ENCODE measurements at places on chromosomes 6 and 20.

DNA sequence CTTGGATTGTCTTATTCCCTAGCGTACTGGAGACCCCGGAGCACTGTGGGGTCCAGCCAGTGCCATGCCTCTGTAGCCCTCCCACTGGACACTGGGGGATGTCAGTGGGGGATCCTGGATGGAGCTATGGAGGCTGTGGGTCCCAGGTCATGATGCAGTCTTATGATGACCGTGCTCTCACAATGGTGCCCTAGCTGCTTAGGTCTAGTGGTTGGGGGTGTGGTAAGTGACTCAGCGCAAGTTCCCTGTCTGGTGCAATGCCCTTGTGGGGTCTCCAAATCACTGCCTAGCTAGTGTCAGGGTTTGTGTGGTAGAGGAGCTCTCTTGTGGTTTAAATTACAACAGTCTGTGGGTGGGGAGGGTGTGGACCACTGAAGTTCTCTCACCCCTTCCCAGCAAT lies 135.4 kb downstream of the CDC5L start:
- no peak for DNase-seq

GRCh38 chr6:129672881-129673631 lies 36.9 kb downstream of the ARHGAP18 start:
- peak; percentile 82 for DNase-seq

DNA sequence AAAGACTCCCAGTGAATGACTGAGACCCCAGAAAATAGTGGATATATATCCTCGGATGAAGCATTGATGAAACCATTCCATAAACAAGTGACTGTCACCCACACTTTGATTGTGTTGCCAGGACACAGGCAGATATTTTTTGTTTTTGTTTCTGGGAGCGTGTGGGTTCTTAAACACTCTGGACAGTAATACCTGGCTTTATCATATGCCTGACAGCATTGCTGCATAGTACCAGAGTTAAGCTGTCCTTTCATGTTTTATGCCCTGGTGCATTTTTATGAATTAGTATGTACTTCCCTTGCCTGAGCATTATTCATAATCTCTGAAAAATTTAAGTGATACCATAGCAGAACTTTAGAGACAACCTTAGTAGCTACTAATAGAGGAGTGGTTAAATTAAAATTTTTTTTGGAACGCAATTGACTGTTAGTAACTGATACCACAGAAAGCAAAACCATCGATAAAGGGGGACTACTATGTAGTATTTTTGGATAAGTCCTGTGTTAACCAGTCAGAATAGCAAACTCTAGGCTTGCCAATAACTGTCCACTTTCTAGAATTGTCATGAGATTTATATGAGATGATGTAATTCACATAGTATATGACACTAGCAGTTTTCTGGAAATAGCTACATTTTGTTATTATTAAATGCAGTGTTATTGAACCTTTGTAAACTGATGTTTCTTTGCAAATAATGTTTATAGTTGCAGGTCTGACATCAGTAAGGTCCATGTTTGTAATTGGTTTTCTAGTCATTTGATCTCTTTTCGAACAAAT lies 30.4 kb downstream of the SENP6 start:
- DNase-seq: no peak

- no peak for DNase-seq
These were observed 54.8 kb upstream of the POU3F2 start for GRCh38 chr6:98779618-98780017.

GRCh38 chr20:44596010-44596409 lies 13.6 kb downstream of the PKIG start:
- DNase-seq: no peak

DNA sequence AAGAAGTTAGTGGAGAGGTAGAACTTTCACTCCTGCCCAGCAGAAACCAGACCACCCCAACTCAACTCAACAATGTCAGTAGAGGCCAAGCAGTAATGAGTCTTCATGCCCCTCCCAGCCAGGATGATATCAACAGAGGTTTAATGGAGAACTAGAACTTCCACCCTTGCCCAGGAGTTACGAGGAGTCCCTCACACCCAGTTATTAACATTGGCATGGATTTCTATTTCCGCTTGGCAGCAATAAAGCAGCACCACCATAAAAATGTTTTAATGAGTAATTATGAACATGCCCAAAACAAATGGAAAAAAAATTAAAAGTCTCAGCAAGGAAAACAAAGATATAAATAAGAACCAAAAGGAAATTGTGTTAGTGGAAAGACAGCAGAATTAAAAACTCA lies 40.7 kb upstream of the ID4 start:
- DNase-seq: no peak

DNA sequence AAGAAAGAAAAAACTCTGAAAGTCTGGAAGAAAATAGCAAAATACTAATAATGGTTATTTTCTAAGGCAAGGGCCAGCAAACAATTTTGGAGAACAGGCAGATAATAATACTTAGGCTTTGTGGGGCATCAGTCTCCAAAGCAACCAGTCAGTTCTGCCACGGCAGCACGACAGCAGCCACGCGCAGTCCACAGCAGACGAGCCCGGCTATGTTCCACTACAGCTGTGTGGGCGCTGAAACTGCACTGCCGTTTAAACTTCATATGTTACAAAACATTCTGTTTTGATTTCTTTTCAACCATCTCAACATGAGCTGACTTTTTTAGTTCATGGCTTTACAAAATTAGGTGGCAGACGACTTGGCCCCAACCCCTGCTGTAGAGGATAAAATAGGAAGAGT lies 29.9 kb downstream of the MRS2 start:
- no peak for DNase-seq

DNA sequence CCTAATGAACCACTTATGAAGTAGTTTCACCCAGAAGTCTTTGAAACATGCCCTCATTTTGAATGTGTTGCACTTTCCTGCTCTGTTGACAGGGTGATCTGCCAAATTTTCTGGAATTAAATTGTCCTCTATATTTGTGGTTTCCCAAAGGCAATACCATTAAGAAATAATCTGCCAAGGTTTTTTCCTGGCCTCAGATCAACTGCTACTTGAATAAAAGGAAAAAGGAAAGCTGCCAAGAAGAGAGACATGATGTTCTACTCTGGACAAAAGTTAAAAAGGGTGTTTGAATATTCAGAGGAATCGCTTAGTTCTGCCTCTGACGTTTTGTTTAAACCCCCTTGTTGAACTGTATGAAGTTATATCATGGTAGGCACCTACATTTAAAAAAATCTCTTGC lies 37.4 kb upstream of the ARMH2 start:
- DNase-seq: peak; percentile 18

DNA sequence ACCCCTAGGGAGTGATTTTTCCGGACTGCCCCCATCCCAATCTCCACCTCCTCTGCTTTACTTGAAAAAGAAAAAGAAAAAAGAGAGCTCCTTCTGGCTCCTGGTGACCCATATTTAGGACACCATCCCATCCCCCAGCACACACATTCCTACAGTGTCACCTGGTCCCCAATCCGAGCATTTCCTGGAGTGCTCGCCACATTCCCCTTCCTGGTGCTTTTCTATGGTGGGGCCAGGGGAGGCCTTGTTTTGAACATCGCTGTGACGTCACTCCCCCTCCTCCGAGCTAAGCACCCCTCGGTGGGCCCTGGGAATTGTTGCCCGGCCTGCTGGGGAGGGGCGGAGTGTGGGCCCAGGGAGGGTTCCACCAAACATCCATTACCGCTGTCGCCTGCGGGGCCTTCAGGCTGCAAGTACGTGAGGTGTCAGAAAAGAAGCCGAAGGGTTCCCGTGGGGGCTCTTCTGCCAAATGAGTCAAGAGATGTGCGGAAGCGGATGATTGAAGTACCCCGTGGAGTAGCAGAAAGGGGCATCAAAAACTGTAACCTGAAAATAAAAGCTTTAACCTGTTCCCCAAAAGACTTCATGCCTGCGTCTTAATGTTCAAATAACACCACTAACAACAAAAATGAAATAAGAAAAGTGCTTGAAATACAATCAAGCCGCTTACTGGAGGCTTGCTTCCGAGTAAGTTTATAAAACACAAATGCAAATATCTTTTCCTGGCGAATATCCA lies 2.8 kb upstream of the FOXC1 start:
- DNase-seq: no peak

- peak; percentile 12 for DNase-seq
These were observed 9.2 kb upstream of the IL17F start for GRCh38 chr6:52253494-52253893.

DNA sequence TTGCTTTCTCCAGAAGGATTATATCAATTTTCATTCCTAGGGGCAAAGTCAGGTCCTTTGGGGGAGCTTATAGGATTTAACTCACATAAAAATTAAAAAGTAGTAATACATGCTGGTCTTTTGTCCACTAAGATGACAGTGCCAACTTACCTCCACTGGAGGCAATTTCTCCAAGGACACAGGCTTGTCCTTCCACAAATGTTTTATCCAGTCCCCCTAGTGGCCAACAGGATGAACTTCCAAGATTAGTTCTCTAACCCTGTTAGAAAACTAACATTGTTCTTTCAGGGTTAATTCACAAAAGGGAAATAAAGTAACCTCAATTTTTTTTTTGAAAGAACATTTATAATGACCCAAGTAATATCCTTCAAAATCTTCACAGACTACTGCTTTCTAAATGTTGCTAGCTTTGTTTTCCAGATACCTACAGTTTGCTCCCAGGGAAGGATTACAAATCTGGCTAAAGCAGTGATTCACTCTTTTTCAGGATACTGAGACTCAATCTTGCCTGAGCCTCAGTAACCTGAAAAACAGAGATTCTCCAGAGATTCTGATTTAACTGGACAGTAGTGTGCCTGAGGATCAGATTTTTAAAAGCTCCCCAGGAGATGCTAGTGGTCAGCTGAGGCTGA lies 31.7 kb upstream of the UBR2 start:
- peak; percentile 83 for DNase-seq

- no peak for DNase-seq
These were observed 4.4 kb downstream of the LY86 start for GRCh38 chr6:6592826-6593475.

GRCh38 chr6:5598123-5598522 lies 336.8 kb downstream of the FARS2 start:
- DNase-seq: no peak

- no peak for DNase-seq
These were observed 326.2 kb upstream of the SPTLC3 start for GRCh38 chr20:12682613-12683012.

DNA sequence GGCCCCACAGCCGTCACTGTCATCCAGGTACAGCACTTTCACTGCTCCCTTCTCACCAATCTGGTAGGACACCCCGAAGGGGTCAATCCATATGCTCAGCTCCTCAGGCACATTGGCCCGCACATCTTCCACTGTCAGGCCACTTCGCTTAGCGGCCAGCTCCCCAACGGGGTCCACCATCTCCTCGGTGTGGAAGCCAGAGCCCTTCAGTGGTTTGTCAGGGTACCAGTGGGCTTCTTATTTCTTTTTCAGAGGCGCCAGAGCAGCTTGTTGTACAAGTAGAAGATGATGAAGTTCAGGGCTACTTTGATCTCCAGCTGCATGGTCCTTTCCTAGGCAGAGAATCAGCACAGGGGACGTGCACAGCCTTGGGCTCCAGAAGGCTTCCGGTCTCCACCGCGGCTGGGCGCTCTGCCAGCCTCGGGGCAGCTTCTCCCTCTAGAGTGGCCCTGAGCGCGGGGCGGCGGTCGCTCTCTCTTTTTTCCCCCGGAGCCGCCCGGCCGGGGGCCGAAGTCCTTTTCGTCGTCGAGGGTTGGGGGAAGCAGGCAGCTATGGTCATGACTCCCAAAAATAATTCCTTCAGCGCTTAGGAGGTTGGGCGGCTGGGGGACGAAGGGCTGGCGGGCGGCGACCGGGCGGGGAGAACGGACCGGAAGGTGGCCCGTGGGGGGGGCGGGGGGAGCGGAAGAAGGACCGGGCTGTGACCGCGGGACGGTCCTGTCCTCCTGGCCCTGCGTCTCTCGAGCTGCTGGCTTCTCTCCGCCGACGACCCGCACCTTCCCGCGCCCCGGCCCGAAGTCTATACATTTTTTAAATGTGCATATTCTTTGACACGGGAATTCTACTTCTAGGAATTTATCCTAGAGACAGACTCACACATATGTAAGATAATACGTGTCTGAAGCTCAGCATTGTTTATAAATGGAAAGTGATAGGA lies 6.5 kb upstream of the ZSCAN9 start:
- DNase-seq: peak; percentile 67

DNA sequence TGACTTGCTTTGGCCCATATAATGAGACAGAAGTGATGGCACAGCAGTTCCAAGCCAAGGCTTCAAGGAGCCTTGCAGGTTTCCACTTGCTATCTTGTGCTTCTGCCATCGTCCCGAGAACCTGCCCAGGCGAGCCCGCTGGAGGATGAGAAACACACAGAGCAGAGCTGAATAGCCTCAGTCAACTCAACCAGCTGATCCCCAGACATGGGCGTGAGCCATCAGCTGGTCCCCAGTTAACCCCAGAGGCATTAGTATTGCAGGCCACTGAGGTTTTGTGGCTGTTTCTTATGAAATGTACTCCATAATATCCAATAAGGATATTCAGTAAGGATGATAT lies 81.7 kb upstream of the SHLD1 start:
- DNase-seq: no peak

DNA sequence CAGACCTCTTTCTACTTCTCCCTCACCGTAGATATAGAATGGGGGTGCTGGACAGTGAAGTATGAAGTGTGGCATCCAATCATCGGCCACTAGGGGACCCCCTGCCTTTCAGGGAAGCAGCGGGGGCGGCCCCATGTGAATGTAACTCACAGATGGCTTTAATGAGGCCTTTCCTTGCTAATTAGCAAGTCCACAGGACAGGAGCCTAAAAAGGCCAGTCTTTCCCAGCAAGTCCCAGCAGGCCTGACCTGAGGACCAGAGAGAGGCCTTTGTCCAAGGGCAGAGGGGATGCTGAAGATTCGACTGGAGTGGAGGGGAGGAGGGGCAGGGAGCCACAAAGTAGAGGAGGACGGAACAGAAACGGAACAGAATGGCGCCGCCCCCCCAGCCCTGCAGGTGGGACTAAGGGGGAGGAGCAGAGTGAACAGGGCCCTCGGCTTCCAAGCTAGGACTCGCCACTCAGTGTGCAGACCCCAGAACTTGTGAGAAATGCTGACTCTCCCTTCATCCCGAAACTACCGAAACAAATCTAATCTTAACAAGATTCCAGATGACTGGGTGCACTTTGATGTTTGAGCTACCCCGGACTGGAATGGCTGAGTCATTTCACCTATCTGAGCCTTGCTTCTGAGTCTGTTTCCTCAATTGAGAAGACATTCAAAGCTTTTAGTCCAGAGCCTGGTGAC lies 5.8 kb downstream of the C6orf132 start:
- DNase-seq: peak; percentile 55

DNA sequence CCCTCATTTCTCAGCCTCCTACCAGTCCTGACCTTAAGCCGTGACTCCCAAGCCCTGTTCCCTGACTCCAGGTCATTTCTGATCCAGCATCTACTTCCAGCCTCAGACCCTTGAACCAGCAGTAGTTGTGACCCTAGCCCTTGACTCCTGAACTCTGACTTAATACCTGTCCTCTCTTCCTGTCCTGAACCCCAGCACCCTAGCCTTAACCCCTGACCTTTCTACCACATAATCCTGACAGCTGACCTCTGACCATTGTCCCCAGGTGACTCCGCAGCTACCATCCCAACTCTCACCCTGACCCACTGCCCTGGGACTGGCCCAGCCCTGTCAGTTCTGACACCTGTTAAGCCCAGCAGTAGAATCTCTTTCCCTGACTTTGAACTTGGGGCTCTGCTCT lies 42.1 kb downstream of the MYH7B start:
- DNase-seq: no peak

GRCh38 chr20:33896509-33896908 lies 85.4 kb downstream of the CHMP4B start:
- peak; percentile 65 for DNase-seq

All from fibroblast of pulmonary artery (primary cell).